NCI-H1105 treated with DMSO at 0.1 percent for 48 hours (cell line): ENCODE measurements at places on chromosomes 5 and 9.
A peak's percentile ranks its signal among the peaks of the same experiment; 100 is the strongest.

DNA sequence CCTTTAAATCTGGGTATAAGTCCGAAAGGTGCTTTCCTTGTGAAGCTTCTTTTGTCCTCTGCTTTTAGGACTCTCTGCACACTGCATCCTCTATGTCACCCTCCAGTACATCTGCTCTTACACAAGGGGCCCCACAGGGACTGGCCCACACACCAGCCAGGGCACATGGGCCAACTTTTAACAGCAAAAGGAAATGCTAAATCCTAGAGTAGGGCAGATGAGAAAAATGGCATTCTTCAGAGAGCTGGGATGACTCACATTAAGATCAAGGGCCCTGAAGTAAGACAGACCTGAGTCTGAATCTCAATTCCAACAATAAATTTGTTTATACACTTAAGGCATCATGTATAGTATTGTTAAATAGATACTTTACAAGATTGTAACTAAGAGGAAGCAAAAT, 40.3 kb upstream of the CDKN2B start:
- no peak for DNase-seq

DNA sequence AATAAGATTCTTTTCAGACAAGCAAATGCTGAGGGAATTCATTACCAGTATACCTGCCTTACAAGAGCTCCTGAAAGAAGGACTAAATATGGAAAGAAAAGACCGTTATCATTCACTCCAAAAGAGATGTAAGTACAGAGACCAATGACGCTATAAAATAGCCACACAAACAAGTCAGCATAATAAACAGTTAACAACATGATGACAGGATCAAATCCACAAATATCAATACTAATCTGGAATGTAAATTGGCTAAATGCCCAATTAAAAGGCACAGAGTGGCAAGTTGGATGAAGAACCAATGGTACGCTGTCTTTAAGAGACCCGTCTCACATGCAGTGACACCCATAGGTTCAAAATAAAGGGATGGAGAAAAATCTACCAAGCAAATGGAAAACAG, 349.6 kb upstream of the MPDZ start:
- DNase-seq = no peak

GRCh38 chr5:5025774-5026408, 114.2 kb upstream of the ADAMTS16 start:
- DNase-seq = peak; percentile 66

DNA sequence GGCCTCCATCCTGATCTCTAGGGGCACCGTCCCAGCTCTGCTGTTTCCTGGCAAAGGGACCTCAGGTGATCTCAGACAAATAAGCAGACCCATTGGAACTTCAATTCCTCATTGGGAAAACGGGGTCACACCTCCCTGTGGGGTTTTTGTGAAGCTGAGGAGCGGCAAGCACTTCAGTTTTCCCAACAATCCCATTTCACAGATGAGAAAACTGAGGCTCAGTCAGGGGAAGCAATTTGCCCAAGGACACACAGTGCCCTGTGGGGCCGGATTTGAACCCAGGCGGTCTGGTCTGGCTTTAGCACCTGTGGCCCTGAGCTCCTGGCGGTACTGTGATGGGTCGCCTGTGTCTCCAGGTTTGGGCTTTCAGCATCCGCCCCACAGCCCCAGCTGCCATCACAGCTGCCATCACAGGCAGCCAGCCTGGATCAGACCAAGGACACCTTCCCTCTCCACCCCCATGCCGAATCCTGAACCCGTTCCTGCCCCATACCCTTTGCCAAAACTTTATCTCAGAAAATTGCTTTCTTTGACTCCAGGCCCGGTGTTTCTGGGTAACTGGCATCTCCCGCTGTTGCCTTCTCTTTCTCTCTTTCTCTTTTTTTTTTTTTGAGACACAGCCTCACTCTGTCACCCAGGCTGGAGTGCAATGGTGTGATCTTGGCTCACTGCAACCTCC, 26.4 kb downstream of the NCS1 start:
- DNase-seq = no peak

DNA sequence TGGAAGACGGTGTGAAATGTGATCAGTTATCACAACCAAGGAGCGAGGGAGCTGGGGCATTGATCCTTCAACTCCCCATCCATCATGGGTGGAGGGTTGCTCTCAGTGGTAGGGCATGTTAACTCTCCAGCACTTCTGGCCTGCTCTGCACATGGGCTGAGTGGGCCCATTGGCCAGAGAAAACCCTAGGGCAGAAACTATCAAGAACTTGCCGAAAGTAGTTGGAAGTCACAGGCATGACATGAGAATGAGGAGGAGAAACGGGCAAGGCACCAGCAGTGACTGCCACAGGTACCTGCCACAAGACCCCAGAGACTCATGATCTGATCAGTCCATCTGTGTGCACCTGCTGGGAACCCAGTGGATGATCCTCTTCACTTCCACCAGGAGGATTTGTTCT, 50.9 kb upstream of the CXCL14 start:
- DNase-seq = no peak

DNA sequence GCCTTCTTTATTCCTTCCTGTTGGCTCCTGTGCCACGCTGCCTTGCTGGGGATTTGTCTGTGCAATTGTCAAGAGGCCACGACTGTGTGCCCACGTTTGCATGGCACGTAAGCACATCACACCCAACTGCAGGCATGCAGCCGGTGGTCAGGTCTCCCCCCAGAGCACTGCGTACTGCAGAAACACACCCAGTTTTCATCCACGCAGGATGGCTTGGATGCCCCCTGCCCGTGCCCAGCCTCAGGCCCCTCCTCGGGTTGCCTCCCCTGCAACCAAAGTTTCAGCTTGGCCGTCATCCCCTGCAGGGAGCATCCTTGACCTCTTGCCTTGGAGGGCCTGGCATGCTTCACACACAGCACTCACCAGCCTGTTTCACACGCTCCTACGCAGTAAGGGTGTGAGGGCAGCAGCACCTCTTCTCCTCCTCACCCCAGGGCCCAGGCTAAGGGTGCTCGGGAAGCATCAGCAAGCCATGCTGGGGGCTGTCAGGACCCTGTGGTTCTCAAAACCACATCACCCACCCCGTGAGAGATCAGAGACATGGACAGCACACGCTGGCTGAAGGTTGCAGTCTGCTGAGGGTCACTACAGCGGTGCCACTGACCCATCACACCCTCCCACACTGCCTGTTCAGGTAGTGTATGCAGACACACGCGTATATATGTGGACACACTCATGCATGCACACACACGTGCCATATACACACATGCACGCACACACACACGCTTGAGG, 3.1 kb downstream of the MRPL36 start:
- no peak for DNase-seq

GRCh38 chr9:111943200-111943599, 46.6 kb downstream of the UGCG start:
- no peak for DNase-seq

DNA sequence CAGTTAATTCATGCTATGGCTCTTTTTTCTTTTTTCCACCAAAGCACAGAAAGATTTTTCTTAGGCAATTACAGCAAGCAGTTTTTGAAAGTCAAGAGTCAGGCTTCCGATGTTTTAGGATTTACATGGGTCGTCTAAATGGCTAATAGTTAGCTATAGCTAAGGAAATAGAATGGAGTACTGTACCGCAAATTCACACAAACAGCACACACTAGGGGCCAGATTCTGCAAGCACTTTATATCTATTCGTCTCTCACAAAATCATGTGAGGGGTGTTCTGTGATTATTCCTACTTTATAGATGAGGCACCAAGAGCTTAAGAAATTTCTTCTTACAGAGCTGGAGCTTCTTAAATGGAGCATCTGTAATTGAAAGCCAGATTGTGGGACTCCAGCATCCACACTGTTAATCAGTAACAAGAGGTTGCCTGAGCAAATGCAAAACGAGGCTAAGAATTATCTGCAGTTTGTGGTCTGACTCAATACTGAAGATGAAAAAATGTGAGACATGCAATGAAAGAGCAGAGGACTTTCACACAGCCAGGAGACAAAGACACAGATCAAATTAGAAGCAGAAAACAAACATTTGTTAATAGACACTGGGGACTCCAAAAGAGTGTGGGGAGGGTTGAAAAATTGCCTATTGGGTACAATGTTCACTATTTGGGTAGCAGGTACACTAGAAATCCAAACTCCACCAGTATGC, 62.7 kb upstream of the CTXN3 start:
- DNase-seq = no peak

- no peak for DNase-seq
Observed at GRCh38 chr5:172732201-172732865, 38.7 kb downstream of the DUSP1 start.

DNA sequence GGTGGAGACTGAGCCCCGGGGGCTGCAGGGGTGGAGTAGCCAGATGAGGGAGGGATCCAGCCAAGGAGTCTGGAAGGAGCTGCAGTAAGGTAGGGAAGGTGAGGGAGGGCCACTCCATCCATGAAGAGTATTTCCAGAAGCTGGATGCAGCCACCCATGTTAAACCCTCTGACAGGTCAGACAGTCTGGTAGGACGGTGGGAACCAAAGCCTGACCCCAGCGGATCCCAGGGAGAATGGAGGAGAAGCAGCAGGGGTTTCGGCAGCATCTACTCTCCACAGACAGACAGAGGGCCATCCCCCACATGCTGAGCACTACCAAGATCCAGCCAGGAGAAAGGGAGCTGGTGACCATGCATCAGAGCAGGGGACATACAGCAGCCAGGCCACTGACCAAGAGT, 22.5 kb upstream of the S1PR3 start:
- DNase-seq = no peak

DNA sequence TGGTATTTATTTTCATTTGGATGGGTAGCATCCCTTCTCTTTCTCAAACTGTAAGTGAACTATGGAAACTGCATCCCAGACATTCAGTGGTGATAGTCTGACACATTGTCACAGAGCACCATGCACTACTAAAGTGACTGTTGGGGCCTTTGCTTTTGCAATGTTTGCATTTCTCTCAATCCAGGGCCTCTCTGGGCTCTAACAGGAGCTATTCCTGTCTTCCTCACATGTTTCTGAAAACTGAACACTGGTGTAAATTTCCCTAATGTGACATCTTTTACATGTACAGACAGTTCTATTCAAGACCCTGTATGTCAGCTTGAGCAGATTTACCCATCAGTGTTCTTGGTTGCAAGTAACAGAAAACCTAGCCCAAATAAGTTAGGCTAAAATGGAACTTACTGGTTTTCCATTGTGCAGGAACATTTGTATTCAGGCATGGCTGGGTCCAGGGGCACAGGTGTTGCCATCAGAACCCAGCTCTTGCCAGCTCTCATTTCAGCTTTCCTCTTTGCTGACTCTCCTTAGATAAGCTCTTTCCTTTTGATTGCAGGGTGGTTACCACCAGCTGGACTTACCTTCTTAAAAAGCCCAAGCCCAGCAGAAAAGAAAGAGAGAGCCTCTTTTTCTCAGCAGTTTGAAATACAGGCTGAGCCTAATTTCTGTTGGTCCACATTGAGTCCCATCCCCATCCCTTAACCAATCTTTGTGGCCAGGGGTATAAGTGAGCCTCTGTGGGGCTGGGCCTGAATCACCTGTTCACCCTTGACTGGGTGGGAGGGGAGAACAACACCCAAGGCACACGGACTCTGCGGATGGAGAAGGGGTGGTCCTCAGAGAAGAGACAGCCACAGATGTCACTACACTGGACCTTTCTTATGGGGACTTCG, 234.3 kb downstream of the NR3C1 start:
- no peak for DNase-seq

GRCh38 chr9:98791608-98792490, 4.5 kb downstream of the ANKS6 start:
- no peak for DNase-seq

GRCh38 chr5:9373571-9373970, 172.3 kb downstream of the SEMA5A start:
- DNase-seq = no peak

GRCh38 chr5:157915638-157916037, 56.7 kb upstream of the CLINT1 start:
- DNase-seq = peak; percentile 87

GRCh38 chr9:13993632-13994185, 320.2 kb downstream of the NFIB start:
- DNase-seq = no peak

- DNase-seq = no peak
Observed at GRCh38 chr9:81848472-81848871, 79.8 kb upstream of the SPATA31D4 start.

GRCh38 chr9:120927269-120928014, 846 bp upstream of the TRAF1 start:
- DNase-seq = no peak

DNA sequence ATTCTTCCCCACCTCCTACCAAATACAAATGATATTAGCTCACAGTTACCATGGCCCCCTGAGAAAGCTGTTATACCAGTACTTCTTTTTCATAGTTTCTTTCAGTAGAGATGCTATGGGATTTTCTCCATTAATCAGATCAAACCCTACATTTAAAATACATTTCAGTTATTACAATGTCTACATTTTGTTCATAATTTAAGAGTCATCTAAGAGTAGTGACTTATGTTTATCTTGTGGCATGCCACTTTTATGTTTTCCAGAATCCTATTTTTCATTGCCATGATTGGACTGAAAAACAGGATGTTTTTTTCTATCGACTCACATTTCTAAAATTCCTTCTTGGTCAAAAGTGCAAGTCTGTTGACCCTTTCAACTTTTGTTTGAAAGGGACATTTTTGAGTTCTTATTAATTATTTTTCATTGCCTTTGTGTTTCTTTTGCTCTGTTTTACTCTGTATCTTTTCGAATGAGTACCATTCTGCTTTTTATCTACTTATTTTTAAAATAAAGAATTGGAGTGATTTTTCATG, 77.4 kb upstream of the ANXA1 start:
- DNase-seq = no peak

- DNase-seq = no peak
Observed at GRCh38 chr5:58759745-58760144, 176.9 kb downstream of the RAB3C start.

DNA sequence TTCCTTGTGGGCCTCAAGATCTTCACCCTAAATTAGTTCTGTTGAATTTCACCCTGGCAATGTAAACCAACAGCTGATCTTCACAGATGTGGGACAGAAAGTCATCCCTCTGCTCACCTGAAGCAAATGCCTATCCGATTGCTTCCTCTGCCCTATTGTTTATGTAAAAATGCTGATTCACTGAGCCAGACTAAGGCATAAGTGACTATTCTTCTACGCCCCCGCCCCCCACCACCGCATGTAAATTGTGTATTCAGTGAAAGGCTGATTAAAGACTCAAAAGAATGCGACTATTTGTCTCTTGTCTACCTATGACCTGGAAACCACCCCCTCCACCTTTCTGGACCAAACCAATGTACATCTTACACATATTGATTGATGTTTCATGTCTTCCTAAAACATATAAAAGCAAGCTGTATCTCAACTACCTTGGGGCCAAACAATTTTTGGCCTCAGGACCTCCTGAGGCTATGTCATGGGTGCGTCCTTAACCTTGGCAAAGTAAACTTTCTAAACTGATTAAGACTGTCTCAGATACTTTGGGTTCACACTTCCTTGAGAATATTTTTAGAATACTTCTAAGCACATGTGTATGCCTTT, 129.7 kb upstream of the BOD1 start:
- no peak for DNase-seq

- no peak for DNase-seq
Observed at GRCh38 chr9:99582814-99583213, 238.9 kb upstream of the NR4A3 start.
